ENCODE measurements at places on chromosomes 6 and 20.
A peak's percentile ranks its signal among the peaks of the same experiment; 100 is the strongest.

DNA sequence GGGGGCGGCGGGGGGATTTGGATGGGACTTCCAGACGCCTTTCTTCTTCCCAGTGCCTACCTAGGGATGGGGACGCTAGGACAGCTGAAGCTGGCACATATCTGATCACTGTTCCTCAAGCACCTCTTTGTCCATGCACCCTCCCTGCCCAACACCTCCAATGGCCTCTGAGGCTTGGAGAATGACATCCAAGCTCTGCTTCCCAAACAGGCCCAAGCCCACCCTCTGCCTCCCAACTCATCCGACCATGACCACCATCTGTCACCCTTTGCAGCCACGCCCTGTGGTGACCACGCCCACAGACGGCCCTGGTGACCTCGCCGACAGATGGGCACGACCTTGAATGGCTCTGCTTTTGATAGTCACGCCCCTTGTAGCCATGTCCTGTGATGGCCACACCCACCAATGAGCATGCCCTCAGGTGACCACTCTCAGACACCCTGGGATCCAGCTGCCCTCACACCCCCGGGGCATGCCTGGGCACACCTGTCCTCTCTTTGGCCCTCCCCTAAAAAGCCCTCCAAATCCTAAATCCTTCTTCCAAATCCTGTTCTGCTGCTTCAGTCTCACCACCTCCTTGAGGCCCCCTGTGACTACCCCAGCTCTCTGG, 51.0 kb downstream of the SSR1 start:
- peak; percentile 42 for DNase-seq

- DNase-seq, result peak; percentile 88
Observed at GRCh38 chr6:79947191-79948186, at the start of gene ELOVL4. TSS of gene ELOVL4 (minus strand) at chr6:79947553. CDS start at chr6:79947279, 274 bp downstream.

DNA sequence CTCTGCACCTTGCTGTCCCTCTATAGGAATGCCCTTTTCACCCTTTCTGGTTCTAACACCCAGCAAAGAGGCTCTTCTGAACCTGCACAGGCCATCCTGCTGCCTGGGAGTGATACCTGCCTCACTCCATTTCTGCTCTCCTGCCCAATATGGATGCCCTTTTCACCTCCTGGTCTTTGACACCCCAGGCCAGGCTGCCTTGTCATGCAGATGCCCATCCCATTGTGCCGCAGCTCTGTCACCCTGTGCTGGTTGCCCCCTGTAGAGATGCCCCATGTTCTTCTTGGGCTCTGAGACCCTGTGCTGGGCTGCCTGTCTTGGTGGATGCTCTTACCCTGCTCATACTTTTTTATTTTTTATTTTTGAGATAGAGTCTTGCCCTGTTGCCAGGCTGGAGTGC, 95.3 kb downstream of the CDKAL1 start:
- no peak for DNase-seq

DNA sequence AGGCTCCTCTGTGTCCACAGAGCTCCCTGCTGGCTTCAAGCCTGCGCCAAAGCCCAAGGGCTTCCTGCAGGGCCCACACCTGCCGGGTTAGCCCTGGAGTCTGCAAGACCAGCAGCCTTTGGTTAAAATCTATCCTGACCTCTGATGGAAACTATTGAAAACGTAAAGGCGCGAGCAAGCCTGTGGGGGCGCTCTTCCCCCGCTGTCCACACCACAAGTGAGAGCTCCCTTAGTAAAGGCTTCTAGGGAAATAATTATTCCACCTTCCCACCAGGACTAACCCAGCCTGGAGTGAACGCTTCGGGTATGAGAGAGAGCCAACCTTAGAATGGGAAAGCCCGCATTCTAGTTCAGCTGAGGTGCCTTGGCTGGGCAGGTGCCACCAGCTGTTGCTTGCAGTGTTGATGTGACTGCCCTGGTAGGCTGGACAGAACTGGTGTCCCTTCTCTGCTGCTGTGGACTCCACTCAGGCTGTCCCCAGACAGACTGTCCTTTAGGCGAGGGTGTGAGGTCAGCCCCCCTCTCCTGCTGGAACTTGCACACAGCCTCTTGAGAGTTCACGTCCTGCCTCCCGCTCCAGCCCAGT, 68.7 kb downstream of the SYTL3 start:
- DNase-seq, result no peak

DNA sequence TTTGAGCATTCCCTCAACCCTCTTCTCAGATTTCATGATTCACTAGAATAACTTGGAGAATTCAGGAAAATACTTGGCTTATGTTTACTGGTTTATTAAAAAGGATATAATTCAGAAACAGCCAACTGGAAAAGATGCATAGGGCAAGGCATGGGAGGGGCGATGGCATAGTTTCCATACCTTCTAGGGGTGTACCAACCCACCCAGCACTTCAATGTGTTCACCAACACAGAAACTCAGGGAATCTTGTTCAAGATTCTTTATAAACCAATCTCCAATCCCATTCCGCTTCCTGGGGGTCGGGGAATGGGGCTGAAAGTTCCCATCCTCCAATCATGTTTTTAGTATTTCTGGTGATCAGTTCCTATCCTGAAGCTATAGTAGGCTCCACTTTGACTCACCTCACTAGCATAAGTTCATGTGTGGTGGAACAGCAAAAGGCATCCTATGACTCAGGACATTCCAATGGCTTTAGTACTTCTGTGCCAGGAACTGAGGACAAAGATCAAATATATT, 164.4 kb downstream of the SIM1 start:
- no peak for DNase-seq

DNA sequence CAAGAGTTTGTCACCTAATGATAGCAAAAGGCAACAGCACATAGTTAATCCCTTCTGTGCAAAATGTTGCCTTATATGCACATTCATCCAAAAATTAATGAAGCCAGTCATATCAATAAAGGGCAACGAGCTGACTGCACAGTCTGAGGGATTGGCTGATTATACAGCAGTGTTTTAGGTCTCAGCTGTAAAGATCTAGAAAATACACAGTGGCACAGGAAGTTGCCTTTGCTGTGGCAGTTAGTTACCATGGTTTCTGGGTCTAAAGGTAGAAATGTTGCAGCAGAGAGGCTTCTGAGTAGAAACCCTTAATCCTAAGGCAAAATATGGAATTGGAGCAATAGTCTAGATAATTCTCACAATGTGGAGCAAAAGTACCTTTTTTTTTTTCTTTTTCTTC, 89.7 kb downstream of the SMPDL3A start:
- no peak for DNase-seq

GRCh38 chr6:29624520-29624961, 8.4 kb downstream of the GABBR1 start:
- DNase-seq, result no peak

DNA sequence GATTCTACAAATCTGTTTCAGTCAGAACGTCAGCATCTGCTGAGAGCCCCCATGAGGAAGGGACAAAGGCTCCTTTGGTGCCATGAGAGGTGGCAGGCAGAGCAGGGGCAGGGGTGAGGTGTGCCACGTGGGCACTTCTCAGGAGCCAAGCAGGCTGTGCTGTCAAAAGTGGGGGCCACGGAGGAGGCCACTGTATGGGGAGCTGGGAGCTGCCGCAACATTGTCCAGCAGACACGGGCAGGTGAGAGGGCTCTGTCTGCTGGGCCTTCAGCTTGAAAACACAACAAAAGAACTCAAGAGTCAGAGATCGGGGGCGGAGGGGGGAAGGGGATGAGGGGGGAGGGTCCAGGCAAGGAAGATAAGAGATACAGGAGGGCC, 21.6 kb upstream of the FOXP4 start:
- no peak for DNase-seq

GRCh38 chr20:56755201-56755600, 126.1 kb downstream of the TFAP2C start:
- no peak for DNase-seq

DNA sequence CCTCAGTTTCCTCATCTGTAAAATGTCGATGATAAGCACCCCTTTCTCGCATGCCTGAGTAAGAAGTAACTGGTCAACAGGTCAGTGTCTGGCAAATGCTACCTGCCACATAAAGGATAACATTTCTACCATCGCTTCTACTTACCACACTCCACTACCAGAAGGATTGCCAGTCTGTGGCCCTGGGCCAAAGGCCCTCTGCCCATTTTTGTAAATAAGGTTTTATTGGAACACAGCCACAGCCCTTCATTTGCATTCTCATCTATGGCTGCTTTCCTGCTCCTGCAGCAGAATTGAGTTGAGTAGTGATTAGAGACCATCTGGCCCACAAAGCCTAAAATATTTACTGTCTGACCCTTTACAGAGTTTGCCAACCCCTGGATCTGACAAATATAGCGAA, 121.8 kb downstream of the TOX2 start:
- DNase-seq, result peak; percentile 44

DNA sequence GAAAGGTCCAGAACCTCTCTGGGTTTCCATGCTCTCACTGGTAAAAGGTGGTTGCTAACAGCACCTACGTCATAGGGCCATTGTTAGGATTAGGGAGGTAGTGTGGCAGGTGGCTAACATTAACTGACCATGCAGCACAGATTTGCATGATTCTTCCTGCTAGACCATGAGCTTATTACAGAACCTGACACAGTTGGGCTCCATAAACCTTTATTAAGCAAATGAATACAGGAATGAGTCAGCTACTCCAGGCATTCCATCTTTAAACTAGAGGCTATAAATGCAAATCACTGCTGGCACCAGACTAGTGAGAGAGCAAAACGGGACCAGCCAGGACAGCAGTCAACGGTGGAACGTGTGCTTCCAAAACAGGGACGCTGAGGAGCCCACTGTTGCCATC, 440.1 kb downstream of the PTPRT start:
- DNase-seq, result no peak

DNA sequence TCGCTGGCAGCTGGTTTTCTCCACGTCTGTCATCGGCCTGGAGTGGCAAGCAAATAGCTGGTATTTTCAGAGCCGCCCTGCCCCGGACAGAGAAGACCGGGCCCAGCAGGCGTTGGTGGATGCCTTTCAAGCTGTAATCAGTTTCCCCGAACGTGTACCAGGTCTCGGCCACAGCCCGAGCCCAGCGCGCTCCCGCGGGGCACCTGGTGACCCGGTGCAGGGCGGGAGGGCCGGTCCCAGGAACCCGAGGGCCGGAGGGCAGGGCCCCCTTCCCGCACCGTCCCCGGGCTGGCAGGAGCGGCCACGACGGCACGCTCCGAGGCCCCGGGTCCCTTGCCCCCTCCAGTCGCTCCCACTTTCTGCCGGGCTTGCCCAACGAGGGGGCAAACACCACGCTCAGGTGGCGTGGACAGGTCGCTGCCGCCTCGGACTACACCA, 348 bp upstream of the PYGB start:
- DNase-seq, result peak; percentile 43

DNA sequence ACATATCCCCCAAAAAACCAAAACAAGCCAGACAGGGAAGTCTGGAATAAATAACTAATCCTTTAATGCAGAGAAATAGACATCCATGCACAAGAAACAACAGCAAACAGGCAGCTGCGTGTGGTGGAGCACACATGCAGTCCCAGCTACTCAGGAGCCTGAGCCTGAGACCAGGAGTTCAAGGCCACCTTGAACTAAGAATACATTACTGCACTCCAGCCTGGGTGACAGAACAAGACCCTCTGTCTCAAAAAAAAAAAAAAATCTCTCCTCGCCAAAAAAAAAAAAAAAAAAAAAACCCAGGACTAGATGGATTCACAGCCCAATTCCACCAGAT, 48.2 kb upstream of the SRSF6 start:
- no peak for DNase-seq

- DNase-seq, result no peak
Observed at GRCh38 chr20:31505903-31506302, 8.3 kb upstream of the HM13 start.

Data from NCI-H1105 (cell line).